ENCODE measurements at places on chromosomes 4 and X. TPM values are rescaled to one million over a fixed set of nuclear protein-coding genes. Genes with fewer than 3 reads are reported as not detected.

GRCh38 chrX:67563469-67564448, 19.9 kb downstream of the AR start:
- no peak for DNase-seq
- no peaks in the 10 kb centered on the region for H3K27me3 ChIP-seq
- no peak overlapping the region for H3K4me3 ChIP-seq
- no peaks in the 10 kb centered on the region for H3K36me3 ChIP-seq
- no peak overlapping the region for H3K27ac ChIP-seq

DNA sequence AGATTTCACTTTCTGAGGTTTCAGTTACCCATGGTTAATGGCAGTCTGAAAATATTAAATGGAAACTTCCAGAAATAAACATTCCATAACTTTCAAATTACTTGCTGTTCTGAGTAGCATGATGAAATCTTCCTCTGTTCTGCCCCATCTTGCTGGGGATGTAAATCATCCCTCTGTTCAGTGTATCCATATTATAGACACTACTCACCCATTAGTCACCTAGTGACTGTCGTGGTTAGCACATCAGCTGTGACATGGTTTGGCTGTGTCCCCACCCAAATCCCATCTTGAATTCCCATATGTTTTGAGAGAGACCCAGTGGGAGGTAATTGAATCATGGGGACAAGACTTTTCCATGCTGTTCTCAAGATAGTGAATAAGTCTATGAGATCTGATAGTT, 125.5 kb upstream of the GIMD1 start:
- H3K4me1 ChIP-seq: no peaks in the 10 kb centered on the region
- H3K36me3 ChIP-seq: no peaks in the 10 kb centered on the region
- no peak for DNase-seq

Gene POU3F4
- not detected for total RNA-seq

Gene TLR3
- total RNA-seq: 3.7 TPM

DNA sequence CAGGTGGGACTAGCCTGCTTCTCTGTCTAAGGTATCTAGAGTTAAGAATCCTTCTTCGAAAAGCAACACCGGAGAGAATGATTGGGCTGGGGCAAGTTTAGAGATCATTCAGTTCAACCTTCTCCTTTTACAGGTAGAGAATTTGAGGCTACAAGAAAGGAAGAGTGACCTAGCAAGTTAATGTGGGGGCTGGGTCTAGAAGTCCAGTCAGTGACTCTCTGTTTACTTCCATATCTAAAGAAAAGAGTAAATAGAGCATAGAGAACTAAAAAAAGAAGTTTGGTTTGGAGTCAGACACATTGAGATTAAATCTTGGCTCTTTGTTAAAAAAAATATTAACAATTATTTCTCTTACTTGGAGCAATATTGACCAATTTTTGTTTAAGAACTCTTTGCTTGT, 64.1 kb upstream of the NPNT start:
- no peaks in the 10 kb centered on the region for H3K27me3 ChIP-seq
- peaks cover 19% of the 10 kb centered on the region for H3K36me3 ChIP-seq
- no peak for DNase-seq
- no peaks in the 10 kb centered on the region for H3K4me1 ChIP-seq
- H3K4me3 ChIP-seq: no peak overlapping the region

Gene LIMCH1
- not detected for total RNA-seq

Gene RNF212
- total RNA-seq: 1.2 TPM

DNA sequence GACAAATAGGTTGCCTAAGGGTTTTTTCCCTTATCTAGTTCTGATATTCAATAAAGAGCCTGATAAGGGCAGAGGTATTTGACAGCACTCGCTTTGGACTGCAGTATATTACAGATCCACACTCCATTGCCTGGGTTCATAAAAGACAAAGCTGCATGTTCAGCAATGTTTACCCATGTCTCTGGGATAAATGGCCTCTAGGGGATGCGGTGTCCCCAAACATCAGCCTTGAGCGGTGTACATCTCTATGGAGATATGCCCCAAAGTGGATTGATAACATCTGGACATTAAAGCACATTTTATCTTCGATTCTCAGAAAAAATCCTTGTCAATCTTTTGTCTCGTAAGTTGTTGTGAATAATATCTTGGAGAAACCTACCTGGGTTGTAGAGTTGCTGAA, 660.8 kb upstream of the AADAT start:
- H3K27ac ChIP-seq: no peak overlapping the region
- H3K4me3 ChIP-seq: no peak overlapping the region
- no peak for DNase-seq
- no peaks in the 10 kb centered on the region for H3K4me1 ChIP-seq
- no peaks in the 10 kb centered on the region for H3K27me3 ChIP-seq

- H3K27me3 ChIP-seq: peaks cover 64% of the 10 kb centered on the region
- H3K4me1 ChIP-seq: peaks cover 13% of the 10 kb centered on the region
- peak; percentile 69 for DNase-seq
- no peak overlapping the region for H3K27ac ChIP-seq
- H3K4me3 ChIP-seq: peak overlapping the region; percentile 58
Observed at GRCh38 chr4:54233697-54234496, 4.8 kb downstream of the PDGFRA start.

Gene TLR2
- not detected for total RNA-seq

DNA sequence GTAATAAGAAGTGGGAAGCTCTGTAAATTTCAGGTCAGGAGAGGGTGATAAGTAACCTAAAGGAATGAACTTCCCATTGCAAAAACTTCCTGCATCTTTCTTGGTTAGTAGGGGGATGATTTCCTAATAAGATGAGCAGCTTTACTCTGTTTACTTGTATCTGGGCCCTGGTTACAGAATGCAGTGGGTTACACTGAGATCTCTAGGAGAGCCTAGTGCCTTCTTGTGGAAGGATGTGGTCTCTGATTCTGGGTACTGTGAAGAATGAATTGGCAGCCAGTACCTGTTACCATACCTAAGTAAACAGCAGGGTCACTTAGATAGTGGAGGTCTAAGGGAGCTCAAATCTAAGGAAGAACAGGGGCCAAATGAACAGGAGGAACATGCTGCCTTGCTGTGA, 320.6 kb downstream of the ARHGAP10 start:
- no peak overlapping the region for H3K4me3 ChIP-seq
- peak overlapping the region; percentile 86 for H3K27ac ChIP-seq
- H3K36me3 ChIP-seq: peaks cover 6% of the 10 kb centered on the region
- H3K27me3 ChIP-seq: no peaks in the 10 kb centered on the region
- peaks cover 68% of the 10 kb centered on the region for H3K4me1 ChIP-seq
- peak; percentile 75 for DNase-seq

DNA sequence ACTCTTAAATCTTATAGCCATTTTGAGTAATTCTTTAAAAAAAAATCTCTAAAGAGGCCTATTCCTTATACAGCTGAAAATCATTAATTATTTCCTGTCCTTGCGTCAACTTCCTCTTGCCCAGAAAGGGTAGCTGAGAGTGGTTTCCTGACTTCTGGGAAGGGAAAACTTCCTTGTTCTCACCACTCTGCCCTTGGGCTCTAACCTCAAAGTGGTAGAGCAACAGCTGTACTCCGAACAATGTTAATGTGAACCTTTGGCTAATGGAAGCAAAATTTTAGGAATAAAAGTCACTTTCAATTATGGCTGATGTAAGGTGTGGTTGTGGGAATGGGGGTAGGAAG, 15.3 kb downstream of the KLHL2 start:
- peaks cover 35% of the 10 kb centered on the region for H3K4me1 ChIP-seq
- H3K27me3 ChIP-seq: no peaks in the 10 kb centered on the region
- H3K36me3 ChIP-seq: peaks cover 31% of the 10 kb centered on the region
- DNase-seq: no peak

DNA sequence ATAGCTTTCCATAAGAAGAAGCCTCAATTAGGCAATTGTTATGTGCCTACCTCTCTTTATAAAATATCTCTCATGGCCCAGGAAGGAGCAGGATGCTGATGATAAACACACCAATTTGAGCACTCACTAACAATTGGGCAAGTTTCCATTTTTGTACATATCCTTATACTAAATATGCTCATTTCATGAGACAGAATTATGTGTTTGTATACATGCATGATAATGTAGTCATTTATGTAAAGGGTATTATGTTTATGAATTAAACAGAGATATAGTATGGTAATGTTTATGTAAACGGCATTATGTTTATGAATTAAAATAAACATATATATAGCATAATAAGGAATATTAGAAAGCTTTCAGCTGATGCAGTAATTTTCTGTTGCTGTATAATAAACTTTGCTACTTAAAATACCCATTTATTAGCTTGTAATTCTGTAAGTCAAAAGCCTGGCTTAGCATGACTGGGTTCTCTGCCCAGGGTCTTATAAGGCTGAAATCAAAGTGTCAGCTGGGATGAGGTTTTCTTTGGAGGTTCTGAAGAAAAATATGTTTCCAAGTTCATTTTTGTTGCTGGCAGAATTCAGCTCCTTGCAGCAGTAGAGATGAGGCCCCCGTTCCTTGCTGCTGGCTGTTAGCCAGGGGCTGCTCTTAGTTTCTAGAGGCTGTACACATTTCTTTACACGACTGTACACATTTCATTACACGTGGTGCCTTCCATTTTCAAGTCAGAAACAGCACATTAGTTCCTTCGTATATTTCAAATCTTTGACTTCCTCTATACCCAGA, 89.0 kb downstream of the GLRA2 start:
- no peaks in the 10 kb centered on the region for H3K4me1 ChIP-seq
- no peak for DNase-seq
- no peaks in the 10 kb centered on the region for H3K36me3 ChIP-seq
- H3K27ac ChIP-seq: no peak overlapping the region
- no peak overlapping the region for H3K4me3 ChIP-seq

Gene ARHGAP36
- not detected for total RNA-seq

Gene IL2RG
- total RNA-seq: 370 TPM

DNA sequence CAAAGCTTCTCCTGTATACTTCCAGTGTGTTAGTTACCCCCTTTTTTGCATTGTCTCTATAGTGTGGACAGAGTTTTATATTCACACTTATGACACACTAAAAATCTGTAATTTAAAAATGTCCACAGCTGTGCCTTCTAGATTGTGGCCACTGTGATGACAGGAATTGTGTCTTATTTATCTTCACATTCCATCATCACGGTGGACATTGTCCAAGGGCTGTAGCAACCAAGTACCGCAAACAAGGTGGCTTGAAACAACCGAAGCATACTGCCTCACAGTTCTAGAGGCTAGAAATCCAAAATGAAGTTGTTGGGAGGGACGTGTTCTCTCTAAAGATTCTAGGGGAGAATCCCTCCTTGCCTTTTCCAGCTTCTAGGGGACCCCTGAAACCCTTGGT, 32.3 kb downstream of the CHRNA9 start:
- no peaks in the 10 kb centered on the region for H3K36me3 ChIP-seq
- no peaks in the 10 kb centered on the region for H3K27me3 ChIP-seq
- H3K27ac ChIP-seq: no peak overlapping the region

Gene GPR34
- 0.67 TPM for total RNA-seq

- DNase-seq: no peak
- peaks cover 5% of the 10 kb centered on the region for H3K27me3 ChIP-seq
- no peak overlapping the region for H3K4me3 ChIP-seq
- no peak overlapping the region for H3K27ac ChIP-seq
- no peaks in the 10 kb centered on the region for H3K36me3 ChIP-seq
- H3K4me1 ChIP-seq: peaks cover 2% of the 10 kb centered on the region
Observed at GRCh38 chr4:88831031-88831430, 133.4 kb upstream of the NAP1L5 start.

DNA sequence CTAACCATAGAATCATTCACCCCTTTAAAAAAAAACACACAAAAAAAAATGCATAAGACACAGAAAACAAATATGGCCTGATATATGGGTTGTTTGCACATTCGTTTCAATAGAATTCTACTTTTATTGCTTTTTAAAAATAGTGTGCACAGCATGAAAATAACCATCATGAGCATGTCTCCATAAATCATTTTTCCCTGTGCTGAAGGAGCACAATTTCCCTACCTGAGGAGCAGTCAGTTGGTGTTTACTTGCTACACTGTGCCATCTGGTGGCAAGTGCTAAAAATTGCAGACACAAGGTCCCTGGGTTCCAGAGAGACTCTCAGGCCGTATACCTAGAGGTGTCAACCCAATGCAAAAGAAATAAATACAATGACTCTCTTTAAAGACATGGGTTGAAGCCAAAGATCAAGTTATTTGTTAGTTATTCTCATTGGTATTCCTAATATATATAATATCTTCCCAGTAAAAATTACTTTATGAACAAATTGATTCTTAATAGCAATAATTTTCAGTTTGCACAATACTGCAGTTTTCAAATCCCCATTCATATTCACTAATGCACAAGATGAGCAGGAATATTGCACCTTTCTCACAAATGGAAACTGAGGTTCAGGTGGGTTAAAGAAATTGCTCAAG, 551.4 kb downstream of the IQCM start:
- no peak for DNase-seq
- no peak overlapping the region for H3K27ac ChIP-seq
- no peaks in the 10 kb centered on the region for H3K4me1 ChIP-seq
- H3K27me3 ChIP-seq: no peaks in the 10 kb centered on the region
- H3K36me3 ChIP-seq: no peaks in the 10 kb centered on the region

DNA sequence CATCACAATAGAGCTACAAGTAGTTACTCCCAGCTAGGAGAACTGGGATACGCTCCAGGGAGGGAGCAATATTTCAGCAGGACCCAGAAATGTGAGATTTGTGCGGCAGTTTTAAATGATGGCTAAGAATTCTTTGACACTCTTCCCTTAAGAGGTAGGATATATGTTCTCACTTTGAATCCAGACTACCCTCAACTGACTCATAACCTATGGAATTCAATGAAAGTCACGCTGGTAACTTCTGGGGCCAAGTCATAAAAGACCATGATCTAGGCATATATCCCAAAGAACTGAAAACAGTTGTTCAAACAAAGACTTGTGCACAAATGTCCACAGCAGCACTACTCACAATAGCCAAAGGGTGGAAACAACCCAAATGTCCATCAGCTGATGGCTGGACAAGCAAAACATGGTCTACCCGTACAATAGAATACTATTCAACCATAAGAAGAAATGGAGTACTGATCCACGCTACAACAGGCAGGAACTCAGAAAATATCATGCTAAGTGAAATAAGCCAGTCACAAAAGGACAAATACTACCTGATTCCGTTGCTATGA, 10.5 kb downstream of the CD99L2 start:
- no peaks in the 10 kb centered on the region for H3K36me3 ChIP-seq
- H3K4me3 ChIP-seq: no peak overlapping the region
- no peaks in the 10 kb centered on the region for H3K27me3 ChIP-seq
- no peak overlapping the region for H3K27ac ChIP-seq

DNA sequence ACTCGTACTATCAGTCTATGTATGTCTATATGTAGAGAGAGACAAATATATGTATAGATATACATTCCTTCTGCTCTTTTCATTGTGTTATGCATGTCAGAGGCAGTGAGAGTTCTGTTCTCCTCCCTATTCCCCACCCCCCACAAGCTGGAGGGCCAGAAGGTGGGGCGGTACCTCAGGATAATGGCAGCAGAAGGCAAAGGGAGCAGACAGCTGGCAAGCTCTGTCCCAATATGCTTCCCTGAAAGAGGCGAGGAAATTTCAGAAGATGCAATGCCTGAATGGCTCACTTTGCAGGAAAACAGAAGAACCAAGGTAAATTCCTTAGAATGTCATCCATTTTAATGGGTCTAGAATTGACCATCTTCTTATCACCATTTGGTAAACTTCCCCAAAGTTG, 114.4 kb downstream of the NAA11 start:
- no peaks in the 10 kb centered on the region for H3K36me3 ChIP-seq
- no peak overlapping the region for H3K4me3 ChIP-seq
- no peak overlapping the region for H3K27ac ChIP-seq
- no peaks in the 10 kb centered on the region for H3K4me1 ChIP-seq
- no peak for DNase-seq

Measured in activated CD8-positive, alpha-beta memory T cell treated with anti-CD3 and anti-CD28 coated beads, Interleukin-2, amount 10 ng/mL, durations not matched to agents 7 days and 5 days (primary cell).